ENCODE measurements at places on chromosomes 2 and 18. TPM values are rescaled to one million over a fixed set of nuclear protein-coding genes. Genes with fewer than 3 reads are reported as not detected.

DNA sequence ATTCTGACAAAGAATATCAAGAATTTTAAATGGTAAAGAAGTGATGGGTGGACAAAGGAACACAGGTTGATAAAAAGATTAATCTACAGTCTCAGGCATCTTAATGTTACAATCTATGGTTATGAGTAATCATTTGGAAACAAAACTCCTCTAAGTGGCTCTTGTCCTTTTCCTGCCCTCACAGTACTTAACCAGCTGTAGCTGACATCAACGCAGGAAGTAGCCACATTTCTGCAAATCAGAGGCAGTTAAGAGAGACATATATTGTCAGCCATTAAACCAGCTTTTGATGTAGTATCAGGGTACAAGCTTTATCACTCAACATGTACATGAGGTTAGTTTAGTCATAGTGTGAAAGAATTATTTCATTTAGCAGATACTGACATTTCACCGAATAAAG lies 244.6 kb downstream of the NR4A2 start:
- no peak for DNase-seq

DNA sequence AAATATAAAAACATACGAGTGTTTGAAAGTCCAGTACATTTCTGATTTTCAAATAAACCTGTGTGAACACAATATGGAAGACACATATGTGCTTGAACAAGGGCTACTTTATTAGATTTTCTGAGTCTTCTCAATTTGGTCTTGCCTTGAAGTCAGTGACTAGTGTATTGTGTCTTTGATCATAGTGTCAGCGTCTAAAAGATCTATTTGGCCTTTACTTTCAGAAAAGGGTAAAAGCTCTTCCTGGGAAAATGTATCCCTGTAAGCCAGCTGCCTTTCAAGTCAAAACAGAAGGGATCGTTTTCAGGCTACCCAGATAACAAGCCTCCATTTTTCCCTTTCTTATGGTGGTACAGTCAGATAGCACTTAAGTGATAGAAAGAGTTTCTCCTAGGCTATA lies 471.9 kb downstream of the CMPK2 start:
- DNase-seq, result no peak

DNA sequence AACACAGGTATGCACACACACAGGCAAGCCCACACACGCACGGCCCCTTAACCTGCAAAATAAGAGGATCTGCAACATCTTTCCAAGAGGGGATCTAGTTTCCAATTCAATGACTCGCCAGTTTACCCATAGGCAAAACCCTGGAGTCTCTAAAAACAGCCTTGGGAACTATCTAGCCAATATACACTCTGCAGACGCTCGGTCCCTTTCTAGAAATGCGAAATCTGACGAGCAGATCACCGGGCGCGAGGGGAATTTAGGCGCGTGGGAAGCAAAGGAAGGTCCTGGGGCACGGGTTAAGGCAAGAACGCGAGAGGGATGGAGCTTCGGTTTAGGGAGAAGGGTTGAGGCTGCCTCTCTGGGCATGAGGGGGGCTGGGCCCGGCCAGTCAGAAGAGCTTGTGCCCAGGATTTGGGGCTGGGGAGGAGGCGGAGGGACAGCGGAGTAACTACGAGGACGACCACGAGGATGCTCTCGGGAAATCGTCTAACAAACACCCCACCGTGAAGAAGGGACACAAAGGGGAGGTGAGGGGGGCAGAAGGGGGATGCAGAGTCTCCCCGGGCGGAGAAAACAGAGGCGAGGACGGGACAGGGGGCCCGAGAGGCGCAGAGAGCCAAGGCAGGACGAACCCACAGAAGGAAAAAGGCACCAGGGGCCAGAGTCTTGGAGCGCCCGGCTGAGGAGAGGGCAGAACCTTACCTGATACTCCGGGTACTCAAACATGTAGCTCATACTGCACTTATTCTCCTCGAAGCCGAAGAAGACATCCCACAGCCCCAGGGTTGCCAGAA lies 542 bp downstream of the PGAP1 start:
- peak; percentile 80 for DNase-seq

The CDK15 gene
- not detected for total RNA-seq

The ARHGAP28 gene
- total RNA-seq, result not detected

All from activated CD4-positive, alpha-beta T cell treated with anti-CD3 and anti-CD28 coated beads, Interleukin-2, amount 10 ng/mL, durations not matched to agents 24 days and 14 days (primary cell).